Karpas-422 (cell line): ENCODE measurements at places on chromosomes 2 and 18.
A peak's percentile ranks its signal among the peaks of the same experiment; 100 is the strongest.

DNA sequence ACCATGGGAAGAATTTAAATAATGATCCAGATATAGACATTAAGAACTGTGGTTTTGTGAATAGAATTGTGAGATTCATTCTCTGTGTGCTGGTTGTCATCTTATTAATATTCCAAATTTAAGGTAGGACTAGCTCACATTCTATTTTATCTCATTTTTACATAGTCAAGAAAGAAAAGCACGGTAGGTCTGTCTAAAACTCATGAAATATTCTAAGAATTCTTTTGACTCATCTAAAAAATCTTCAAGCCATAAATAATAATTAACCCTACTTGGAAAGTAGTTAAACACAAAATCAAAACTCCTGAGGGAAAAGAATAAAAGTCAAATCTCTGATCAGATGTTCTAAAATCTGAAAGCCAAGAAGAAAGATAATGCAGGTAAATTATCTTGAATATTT is 388.8 kb upstream of the CHAC2 start:
- DNase-seq, result no peak

DNA sequence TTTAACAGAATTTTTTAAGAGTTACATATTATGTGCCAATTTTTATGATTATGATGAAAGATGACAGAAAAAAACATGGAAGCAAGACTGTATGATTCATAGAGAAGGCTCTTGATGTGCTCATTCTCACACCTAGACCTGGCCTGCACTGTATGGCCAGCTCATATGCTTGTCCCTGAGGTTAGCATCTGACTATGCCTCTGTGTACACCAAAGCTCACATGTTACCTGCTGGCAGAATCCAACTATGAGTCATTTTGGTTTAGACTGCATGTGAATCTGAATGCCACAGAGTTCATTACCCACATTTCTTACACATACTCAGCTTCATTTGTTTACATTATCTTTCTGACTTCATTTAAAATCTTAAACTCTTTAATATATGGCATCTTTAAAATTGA is 139.0 kb downstream of the DSC3 start:
- DNase-seq, result no peak

- DNase-seq, result no peak
Measured at GRCh38 chr18:11983592-11983991, 2.3 kb downstream of the IMPA2 start.

DNA sequence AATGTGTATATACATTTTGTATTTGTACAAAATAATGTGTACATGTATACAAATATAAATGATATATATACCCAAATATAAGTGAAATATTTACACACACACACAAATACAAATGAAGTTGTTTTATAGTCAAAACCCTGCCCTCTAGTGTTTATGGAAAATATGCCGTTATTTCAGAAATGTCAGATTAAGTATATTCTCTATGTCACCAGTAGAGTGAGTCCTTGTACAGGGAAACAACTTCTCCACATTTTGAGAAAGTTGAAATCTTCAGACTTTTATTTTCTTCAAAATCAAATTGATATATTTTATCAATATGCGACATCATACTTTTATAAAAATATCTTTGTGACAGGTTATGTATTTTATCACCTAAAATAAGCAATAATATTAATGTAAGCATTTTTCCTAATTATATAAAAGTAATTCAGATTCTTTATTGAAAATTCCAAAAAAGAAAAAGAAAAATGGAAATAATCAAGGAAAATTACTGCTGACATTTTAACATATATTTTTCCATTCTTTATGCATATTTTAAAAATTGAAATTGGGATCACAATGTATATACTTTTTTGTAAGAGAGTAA is 22.4 kb downstream of the ARL6IP6 start:
- DNase-seq, result peak; percentile 85

GRCh38 chr2:41337956-41338355 is 709.9 kb upstream of the PKDCC start:
- DNase-seq, result no peak

GRCh38 chr2:153557714-153558113 is 79.2 kb upstream of the RPRM start:
- DNase-seq, result no peak

- DNase-seq, result no peak
Measured at GRCh38 chr2:38462121-38462661, 85.1 kb upstream of the ATL2 start.

DNA sequence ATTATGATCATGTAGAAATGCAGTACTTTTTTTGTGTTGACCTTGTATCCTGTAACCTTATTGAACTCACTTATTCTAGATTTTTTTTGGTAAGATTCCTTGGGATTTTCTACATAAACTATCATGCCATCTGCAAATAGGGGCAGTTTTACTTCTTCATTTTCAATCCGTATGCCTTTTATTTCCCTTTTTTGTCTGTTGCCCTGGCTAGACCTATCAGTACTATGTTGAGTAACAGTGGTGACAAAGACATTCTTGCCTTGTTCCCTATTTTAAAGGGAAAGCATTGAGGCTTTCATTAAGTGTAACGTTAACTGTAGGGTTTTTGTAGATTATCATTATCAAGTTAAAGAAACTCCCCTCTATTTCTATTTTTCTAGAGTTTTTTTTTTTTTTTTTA is 92.3 kb downstream of the LYPD1 start:
- peak; percentile 63 for DNase-seq
